ENCODE measurements at places on chromosomes 11 and 22.
A peak's percentile ranks its signal among the peaks of the same experiment; 100 is the strongest.

- DNase-seq, result no peak
These were observed 1.6 kb downstream of the SUN2 start for GRCh38 chr22:38753948-38754750.

- DNase-seq, result no peak
These were observed 183.9 kb upstream of the NCAM1 start for GRCh38 chr11:112777283-112777751.

- DNase-seq, result no peak
These were observed 102.3 kb downstream of the NELL1 start for GRCh38 chr11:20771681-20772080.

DNA sequence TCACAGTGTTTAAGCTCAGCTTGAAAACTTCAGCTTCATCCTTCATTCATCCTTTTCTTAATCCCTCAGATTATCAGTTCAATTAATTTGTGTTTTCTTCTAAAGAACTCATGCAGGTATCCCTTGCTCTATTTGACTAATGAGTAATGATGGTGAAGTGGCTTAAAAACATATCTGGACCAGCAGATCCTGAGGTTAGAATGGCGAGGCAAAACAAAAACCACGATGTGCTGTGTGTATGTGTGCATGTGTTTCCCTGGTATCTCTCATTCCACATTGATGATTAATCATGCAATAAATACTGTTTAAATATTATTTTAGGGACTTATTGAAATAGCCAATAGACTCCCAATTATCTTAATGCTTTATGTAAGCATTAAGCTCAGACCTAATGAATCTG, 437.0 kb downstream of the DYNC2H1 start:
- DNase-seq, result no peak

- no peak for DNase-seq
These were observed 15.6 kb downstream of the ZBED4 start for GRCh38 chr22:49869086-49869830.

GRCh38 chr22:22558972-22559603, at the start of gene PRAME:
TSS of gene PRAME (minus strand) at chr22:22559265. CDS start at chr22:22556832, 2,433 bp downstream.
- DNase-seq, result peak; percentile 79

GRCh38 chr11:11420899-11421285, 67.8 kb upstream of the CSNK2A3 start:
- DNase-seq, result no peak

DNA sequence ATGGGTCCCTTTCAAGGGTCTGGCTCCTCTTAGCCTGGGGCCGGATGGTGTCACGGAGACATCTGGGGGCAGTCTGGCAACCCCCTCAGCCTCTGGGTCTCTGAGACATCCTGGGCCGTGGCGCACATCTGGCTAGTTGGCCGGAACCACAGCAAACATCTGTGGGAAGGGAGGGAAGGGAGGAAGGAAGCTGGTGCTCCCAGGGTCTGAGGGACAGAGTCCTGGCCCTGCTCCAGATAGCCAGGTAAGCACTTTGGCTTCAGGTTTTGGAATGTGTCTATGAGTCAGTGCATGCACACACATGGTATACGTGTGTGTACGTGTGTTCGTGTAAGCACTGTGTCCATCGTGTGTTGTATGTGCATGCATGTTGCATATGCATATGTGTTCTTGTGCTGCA, 225.1 kb downstream of the MN1 start:
- no peak for DNase-seq

DNA sequence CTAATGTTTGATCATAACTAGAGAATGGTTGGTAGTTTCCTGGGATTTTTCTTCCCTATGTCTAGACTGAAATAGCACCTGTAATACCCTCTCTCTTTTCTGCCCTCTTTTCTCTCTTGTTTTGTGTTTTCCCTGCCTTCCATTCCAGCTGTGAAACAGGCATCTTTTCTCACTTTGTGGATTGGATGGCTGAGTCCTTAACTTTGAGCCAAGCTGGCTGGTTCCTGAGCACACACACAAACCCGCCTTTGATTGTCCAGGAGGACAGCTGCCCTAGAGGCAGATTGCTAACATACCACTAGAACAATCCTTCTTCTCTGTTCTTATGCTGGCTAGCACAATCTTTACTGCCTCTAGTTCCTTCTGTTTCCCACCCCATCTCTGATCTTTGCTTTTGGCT, 17.7 kb downstream of the CTNND1 start:
- DNase-seq, result no peak

- DNase-seq, result no peak
These were observed 4.6 kb upstream of the ASCL3 start for GRCh38 chr11:8947230-8947943.

DNA sequence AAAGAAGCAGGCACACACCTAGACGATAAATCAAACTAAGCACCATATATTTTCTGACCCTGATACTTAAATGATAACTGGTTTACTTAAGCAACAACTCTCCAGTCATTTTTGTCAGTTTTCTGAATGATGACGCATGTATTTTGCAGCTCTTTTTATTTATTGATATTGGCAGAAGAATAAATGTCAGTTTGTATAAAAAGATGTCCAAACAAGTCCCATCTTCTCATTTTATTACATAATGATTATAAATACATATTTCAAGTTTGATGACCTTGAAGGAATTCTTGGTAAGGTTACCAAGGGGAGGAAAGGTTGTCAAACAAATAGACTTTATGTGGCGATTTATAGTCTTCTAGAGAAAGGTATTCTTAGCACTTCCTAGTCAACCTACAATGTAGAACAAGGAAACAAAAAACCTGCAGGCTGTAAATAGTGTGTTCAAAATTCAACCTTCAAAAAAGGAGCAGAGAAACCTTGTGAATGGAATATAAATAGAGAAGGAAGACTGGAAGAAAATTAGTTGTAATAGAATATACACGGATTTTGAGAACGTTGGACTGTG, 190.7 kb downstream of the JRKL start:
- no peak for DNase-seq

DNA sequence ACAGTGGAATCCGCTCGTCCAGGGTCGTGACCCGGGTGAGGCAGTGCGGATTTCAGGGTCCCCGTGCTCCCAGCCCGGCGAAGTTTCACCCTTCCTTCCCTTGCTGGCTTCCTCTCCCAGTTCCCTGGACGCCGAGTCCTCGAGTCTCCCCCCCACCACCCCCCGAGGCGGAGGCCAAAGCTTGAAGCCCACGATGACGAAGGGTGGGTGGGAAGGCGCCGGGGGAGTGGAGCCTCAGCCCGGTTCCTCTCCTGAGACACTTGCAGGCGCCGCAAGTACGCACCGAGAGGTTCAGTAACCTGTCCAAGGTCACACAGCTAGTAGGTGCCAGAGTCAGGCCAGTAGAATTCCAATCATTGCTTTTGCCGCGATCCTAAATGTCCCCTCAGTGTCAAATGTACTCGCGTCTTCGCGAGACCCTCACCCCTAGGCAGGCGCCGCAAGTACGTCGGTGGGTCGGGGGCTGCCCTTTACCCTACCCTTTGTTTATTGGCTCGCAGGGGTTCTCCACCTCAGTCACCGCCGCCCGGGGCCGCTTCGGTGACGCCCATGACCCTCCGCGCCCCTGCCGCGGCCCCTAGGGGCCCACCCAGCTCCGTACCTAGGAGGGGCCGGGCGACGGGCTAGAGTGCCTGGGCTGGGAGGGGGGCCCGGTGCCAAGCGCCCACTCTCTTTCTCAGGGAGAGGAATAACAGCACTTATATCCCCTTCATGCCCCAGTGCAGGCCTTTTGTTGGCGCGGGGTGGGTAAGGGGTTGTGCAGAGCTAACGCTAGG, 5.7 kb upstream of the CHRM1 start:
- DNase-seq, result no peak

GRCh38 chr11:20060181-20060580, 100.1 kb downstream of the DBX1 start:
- no peak for DNase-seq
